SJCRH30 (cell line): ENCODE measurements at places on chromosomes 11 and 22.
A peak's percentile ranks its signal among the peaks of the same experiment; 100 is the strongest.

DNA sequence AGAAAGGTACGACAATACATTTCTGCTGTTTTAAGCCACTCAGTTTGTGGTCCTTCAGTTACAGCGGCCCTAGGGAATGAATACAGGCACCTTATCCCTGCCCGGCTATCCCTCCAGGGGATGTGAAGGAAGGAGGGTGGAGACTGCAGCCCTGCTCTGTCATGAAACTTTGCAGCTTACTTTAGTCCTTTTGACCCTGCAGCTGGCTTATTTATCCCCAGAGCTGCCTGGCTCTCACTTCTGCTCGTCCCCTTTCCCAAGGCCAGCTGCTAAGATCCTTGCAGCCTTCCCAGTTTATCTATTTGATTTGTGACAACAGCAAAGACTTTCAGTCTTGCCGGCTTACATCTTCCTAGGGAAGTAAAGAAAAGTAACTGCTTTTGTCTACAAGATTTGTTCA is 55.2 kb downstream of the SC5D start:
- no peaks in the 10 kb centered on the region for H3K27me3 ChIP-seq
- no peak for DNase-seq
- H3K36me3 ChIP-seq: no peaks in the 10 kb centered on the region
- H3K4me1 ChIP-seq: no peaks in the 10 kb centered on the region

DNA sequence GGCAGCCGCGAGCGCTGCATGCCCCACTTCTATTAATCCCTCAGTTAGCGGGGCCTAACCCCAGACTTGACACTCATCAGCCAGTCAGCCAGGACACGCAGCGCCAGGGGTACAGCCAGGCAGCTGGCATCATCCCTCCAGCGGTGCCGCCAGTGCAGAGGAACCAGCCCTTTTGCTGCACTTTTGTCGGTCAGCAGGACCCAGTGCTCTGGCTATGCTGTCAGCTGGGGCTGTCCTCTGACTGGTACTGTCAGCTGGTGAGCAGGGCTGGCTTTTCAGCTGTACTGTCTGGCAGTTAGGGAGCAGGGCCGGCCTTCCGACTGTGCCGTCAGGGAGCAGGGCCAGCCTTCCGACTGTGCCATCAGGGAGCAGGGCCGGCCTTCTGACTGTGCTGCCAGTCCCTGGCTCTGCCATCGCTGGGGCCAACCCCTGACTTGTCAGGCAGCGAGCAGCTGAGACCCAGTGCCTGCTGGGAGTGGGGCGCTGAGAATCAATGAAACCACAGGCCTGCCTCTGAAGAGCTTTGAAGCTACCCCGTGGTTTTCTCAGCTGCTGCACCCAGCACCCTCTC is 115.4 kb downstream of the KIAA1671 start:
- H3K36me3 ChIP-seq: no peaks in the 10 kb centered on the region
- peak overlapping the region; percentile 34 for H3K4me3 ChIP-seq
- peak; percentile 84 for DNase-seq
- peaks cover 26% of the 10 kb centered on the region for H3K4me1 ChIP-seq

- H3K27me3 ChIP-seq: no peaks in the 10 kb centered on the region
- no peaks in the 10 kb centered on the region for H3K36me3 ChIP-seq
- no peak overlapping the region for H3K4me3 ChIP-seq
- H3K27ac ChIP-seq: no peak overlapping the region
Observed at GRCh38 chr11:124759266-124760204, 2.6 kb downstream of the ESAM start.

GRCh38 chr11:116833816-116834534 is 3.4 kb downstream of the APOA1 start:
- no peak overlapping the region for H3K27ac ChIP-seq
- no peaks in the 10 kb centered on the region for H3K4me1 ChIP-seq
- H3K27me3 ChIP-seq: no peaks in the 10 kb centered on the region
- no peak for DNase-seq
- no peak overlapping the region for H3K4me3 ChIP-seq

GRCh38 chr11:110198031-110198729 is 98.2 kb downstream of the RDX start:
- H3K27ac ChIP-seq: no peak overlapping the region
- peaks cover 27% of the 10 kb centered on the region for H3K4me1 ChIP-seq
- DNase-seq: no peak
- no peaks in the 10 kb centered on the region for H3K27me3 ChIP-seq

- H3K27ac ChIP-seq: no peak overlapping the region
- peaks cover 63% of the 10 kb centered on the region for H3K27me3 ChIP-seq
- no peaks in the 10 kb centered on the region for H3K36me3 ChIP-seq
- no peaks in the 10 kb centered on the region for H3K4me1 ChIP-seq
Observed at GRCh38 chr22:49305214-49305965, 522.3 kb downstream of the BRD1 start.

DNA sequence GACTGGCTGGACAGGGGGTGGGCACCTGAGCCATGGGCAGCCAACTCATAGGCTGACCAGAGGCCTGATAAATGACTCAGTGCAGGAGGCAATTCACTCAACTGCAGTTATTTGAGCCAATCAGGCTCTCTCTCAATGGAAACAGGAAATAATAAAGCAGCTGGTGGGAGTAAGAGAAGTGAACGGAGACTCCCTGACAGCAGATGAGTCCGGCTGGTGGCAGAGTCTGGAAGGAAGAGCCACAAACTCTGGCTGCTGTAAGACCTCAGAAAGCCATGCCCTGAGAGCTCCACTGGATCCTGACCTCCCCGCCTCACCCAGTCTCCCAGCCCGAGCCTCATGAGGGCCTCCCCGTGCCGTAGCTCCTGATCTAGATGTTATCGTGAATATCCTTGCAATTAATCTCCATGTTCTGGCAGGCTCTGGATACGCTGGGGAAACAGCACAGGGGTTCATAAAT is 69.8 kb downstream of the TRIM29 start:
- H3K4me3 ChIP-seq: 0 out of 2 replicates have a peak overlapping the region, but pooled peaks have one; percentile 21
- H3K27me3 ChIP-seq: no peaks in the 10 kb centered on the region
- DNase-seq: peak; percentile 6
- peaks cover 7% of the 10 kb centered on the region; the same call in 1 of the 2 replicates for H3K4me1 ChIP-seq
- H3K36me3 ChIP-seq: no peaks in the 10 kb centered on the region

DNA sequence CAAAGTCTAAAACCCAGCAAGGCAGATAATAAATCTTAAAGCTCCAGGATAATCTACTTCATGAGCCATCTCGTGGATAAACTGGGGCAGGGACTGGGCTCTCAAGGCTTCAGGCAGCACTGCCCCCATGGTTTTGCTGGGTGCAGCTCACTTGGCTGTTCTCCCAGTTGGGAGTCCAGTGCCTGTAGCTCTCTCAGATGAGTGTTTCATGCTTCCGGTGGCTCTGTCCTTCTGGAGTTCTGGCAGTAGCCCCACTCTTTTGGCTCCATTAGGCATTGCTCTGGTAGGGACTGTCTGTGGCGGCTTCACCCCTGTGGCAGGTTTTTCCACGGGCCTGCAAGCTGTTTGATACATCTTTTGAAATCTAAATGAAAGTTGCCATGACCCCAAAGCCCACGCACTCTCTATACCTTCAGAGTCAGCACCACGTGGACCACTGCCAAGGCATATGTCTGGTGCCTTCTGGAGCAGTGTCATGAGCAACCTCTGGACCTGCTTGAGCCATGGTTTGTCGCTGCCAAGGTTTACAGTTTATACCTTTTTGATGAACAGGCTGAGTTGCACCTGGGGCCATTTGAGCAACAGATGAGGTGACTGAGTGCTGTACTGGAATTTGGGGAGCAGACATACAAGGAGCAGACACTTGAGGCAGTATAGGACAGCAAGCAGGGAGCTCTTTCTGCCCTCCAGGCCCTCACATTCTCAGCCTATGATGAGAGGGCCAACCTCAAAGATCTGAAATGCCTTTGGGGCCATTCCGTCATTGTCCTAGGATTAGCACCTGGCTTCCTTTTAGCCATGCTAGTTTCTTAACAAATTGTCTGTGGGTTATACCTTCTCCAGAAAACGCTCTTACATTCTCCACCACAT is 48.6 kb downstream of the MTNR1B start:
- no peak overlapping the region for H3K27ac ChIP-seq
- H3K27me3 ChIP-seq: no peaks in the 10 kb centered on the region
- DNase-seq: no peak
- no peak overlapping the region for H3K4me3 ChIP-seq
- no peaks in the 10 kb centered on the region for H3K36me3 ChIP-seq
- H3K4me1 ChIP-seq: peaks cover 17% of the 10 kb centered on the region

DNA sequence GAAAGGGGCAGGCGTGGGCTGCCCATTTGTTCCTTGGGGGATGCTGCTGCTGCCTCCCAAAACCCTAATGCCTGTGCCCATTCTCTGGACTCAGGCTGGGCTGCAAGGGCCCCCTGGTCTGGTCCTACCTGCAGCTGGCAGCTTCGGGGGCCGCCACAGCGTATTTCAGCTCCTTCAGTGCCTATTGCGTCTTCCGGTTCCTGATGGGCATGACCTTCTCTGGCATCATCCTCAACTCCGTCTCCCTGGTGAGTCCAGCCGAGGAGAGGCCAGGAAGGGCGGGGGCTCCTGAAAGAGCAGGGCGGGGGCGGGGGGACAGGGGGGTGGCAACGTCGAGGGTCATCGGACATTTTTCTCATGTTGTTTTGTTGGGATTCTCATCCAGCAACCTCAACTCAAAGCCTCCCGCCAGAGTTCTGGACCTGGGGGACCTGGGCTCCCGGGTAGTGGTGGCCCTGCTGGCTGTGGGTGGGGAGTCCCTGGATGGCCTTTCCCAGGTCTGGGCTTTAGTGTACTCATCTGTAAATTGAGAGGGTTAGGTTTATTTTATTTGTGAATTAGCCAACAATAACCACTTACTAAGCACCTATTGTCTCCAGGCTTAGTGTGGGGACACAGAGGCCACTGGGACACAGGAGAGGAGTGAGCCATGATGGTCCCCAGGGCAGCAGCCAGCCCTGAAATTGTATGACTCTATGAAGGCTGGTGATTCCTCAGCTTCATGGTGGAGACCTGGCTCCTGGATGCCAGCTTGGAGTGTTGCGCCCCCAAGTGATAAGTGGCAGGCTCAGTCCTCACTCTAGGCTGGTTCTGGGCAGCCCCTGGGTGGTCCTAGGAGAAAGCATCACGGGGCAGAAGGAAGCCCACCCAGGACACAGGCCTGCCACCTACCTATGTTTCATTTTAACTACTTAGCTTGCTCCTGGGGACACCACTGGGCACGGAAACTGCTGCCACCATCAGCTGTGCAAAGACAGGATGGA is 36.0 kb downstream of the CAPN1 start:
- peaks cover 7% of the 10 kb centered on the region; the same call in 1 of the 2 replicates for H3K4me1 ChIP-seq
- no peak overlapping the region for H3K4me3 ChIP-seq
- no peak for DNase-seq
- no peaks in the 10 kb centered on the region for H3K27me3 ChIP-seq

- no peaks in the 10 kb centered on the region for H3K4me1 ChIP-seq
- no peak for DNase-seq
- no peak overlapping the region for H3K27ac ChIP-seq
- no peak overlapping the region for H3K4me3 ChIP-seq
- no peaks in the 10 kb centered on the region for H3K36me3 ChIP-seq
Observed at GRCh38 chr22:32830473-32830872, 29.0 kb downstream of the TIMP3 start.

DNA sequence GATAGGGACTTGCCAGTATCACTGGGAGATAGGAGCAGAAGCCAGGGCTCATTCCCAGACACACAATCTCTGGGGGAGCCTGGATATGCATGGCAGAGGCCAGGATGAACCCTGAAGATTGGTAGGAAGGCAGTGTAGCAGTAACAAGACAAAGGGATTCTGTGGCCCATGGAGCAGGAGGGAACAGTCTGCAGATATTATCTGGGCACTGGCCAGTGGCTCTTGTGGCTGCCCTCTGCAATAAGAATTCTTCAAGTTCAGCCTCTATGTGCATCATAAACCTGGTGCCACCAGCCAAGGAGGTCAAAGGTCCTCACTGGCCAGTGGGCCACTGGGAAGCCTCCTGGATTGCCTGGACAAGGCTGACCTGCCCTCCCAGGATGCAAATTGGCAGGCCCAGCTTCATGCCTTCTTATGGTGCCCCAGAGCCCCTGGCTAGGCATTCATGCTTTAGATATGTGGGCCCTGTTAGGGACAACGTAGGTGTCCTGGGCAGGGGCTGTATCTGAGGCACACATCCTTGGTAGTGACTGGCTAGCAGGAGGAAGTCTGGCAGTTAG is 29.2 kb downstream of the KCNQ1OT1 start:
- H3K4me1 ChIP-seq: no peaks in the 10 kb centered on the region; the same call in 1 of the 2 replicates
- no peak overlapping the region for H3K27ac ChIP-seq
- no peak overlapping the region for H3K4me3 ChIP-seq
- no peaks in the 10 kb centered on the region for H3K27me3 ChIP-seq

DNA sequence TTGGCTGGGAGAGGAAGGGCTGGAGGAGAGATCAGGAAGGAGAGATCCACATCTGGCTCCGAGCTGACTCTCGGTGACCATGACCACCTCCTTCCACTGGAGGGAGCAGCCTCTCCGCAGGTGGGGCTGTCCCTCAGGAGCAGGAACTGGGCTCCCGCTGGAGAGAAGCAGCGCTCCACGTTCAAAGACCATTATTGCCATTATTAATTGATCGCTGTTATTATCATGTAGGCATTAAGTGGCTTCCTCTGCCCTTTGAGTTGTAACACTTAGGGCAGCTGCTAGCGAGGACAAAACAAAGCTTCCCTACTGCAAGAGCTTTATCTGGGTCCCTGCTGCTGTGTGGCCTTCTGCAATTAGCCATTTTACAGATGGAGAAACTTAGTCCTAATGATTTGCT is 251.9 kb downstream of the ST3GAL4 start:
- 0 out of 2 replicates have a peak, but pooled peaks cover 4% of the 10 kb centered on the region for H3K27me3 ChIP-seq
- H3K4me1 ChIP-seq: no peaks in the 10 kb centered on the region
- H3K36me3 ChIP-seq: no peaks in the 10 kb centered on the region
- no peak overlapping the region for H3K4me3 ChIP-seq
- peak; percentile 46 for DNase-seq
- no peak overlapping the region for H3K27ac ChIP-seq

GRCh38 chr11:12076840-12077534 is 33.4 kb upstream of the MICAL2 start:
- DNase-seq: no peak
- no peaks in the 10 kb centered on the region for H3K36me3 ChIP-seq
- no peak overlapping the region for H3K27ac ChIP-seq
- H3K27me3 ChIP-seq: no peaks in the 10 kb centered on the region

GRCh38 chr11:10263929-10264328 is 30.1 kb downstream of the SBF2 start:
- DNase-seq: no peak
- peaks cover 5% of the 10 kb centered on the region; the same call in 1 of the 2 replicates for H3K4me1 ChIP-seq
- no peak overlapping the region for H3K27ac ChIP-seq
- no peaks in the 10 kb centered on the region for H3K27me3 ChIP-seq
- no peak overlapping the region for H3K4me3 ChIP-seq

- H3K36me3 ChIP-seq: no peaks in the 10 kb centered on the region
- DNase-seq: no peak
Observed at GRCh38 chr22:46262449-46263215, 511 bp downstream of the PKDREJ start.
